ENCODE measurements at places on chromosomes 1 and 21.

DNA sequence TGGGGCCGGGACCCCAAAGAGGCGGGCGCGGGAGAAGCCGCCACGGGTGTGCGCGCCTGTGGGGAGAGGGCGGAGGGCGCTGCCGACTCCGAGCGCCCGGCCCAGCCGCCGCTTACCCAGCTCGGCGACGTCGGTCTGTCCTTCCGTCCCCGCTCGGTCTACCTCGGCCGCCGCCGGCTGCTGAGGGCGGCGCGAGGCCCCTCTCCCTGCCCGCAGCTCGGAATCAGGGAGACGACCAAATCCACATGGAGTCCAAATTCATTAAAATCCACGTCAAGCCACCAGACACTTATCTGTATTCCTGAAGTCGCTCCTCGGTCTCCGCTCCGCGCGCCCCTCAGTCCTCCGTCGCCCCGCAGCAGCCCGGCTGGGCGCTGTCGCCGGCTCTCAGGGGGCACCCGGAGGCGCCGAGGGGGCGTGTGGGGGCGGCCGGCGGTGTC is 637 bp downstream of the PLXNA2 start:
- no peak for DNase-seq

GRCh38 chr1:213720032-213720431 is 267.7 kb upstream of the PROX1 start:
- DNase-seq: no peak

GRCh38 chr1:46768445-46768844 is 30.4 kb upstream of the CYP4B1 start:
- DNase-seq: no peak

- DNase-seq: no peak
Observed at GRCh38 chr1:116131170-116131569, 20.0 kb downstream of the MAB21L3 start.

GRCh38 chr1:14850563-14850962 is 252.1 kb downstream of the KAZN start:
- DNase-seq: no peak

DNA sequence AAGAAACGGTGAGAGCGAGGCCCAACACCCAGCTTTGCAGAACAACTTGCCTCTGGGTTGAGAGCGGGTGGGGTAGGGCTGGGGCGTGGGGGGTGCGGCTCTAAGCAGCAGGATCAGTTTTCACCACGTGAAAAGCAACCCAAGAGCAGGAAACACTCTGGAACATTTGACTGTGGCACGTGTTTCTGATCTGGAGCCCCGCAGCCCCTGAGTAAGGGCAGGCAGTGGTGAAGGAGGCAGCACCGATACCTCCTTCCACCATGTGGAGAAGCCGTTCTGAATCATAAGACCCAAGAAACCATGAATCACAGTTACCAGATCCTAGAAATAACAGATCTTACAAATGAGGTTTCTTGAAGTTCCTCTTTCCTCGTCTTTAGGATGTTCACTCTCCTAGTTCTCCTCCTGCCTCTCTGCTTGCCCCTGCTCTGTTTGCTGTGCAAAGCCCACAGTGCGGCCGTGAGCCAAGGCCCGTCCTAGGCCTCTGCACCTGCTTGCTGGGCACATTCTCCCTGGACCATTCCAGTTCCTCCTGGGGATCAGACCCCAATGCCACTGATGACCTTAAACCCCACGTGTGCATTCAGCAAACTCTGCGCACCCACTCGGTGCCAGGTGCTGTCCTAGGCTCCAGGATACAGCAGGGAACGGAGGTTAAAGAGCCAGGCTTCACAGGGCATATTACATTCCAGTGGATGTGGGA is 31.9 kb downstream of the SLC1A7 start:
- DNase-seq: peak; percentile 14

GRCh38 chr1:205532026-205532898 is 27.8 kb downstream of the CDK18 start:
- DNase-seq: no peak

DNA sequence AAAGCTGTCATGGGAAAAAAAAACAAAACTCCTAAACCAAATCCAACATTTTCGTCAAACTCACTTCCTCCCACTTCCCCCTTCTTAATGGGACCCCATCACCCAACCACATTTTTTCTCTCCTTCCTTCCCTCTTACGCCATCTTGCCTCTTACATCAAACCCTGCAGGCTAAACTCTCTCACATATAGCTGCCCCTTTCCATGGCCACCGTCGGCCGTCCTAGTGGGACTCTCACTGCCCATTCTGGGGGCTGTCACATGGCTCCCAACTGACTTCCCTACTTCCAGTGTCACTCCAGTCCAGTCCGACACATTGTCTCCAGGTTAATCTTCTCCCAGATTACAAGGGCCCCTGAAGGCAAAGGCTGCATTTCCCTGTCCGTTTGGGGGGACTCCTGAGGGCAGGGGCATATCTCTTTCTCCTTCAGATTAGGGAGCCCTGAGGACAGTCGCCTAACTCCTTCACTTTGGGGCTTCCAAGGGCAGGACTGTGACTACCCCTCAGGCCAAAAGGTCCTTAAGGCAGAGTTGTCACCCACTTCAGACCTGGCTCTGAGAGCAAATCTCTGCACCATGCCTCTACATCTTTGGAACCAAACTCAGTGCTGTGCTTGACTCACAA is 658 bp downstream of the UBXN11 start:
- DNase-seq: no peak

GRCh38 chr1:189696297-189696696 is 781.4 kb downstream of the BRINP3 start:
- no peak for DNase-seq

GRCh38 chr1:98677288-98677687 is 15.8 kb downstream of the SNX7 start:
- no peak for DNase-seq

DNA sequence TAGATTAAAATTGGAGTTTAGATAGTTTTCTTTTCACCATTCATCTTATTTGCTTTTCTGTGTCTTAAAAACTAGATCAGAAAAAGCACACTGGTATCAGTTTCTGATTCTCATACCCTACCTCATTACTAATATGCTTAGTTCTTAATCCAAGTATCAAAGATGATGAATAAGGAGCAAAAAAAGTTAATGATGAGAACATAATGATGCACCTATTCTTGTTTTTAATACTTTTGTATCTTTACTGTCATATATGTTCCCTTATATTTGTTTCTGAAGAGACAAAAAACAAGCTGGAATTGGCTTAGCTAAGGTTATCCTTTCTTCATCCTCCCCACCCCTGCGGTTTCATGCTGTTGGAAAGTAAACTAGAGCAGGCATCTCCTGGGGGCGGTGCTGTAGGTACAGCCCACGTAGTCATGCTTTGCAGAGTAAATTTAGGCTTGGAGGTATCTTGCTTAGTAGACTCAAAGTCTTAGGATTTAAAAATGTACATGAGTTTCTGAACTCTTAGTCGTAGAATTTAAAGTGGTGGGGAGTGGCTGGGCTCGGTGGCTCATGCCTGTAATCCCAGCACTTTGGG is 16.4 kb downstream of the CNIH4 start:
- DNase-seq: no peak

DNA sequence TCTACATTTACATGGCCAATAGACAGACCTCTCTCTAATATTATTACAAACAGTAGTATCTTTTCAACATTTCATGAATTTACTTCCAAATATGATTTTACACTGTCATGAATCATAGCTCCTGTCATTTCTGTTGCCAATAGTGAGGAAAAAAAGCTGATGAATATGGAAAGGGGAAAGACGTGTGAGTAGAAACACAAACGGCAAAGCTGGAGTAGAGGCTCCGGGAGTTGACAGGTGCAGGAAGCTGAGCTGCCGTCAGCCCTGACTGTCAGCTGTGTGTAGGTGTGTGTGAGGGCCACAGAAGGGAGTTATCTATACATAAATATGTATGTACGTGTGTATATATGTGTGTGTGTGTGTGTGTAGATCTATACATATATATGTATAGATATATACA is 416.9 kb downstream of the ZP4 start:
- DNase-seq: no peak

- DNase-seq: no peak
Observed at GRCh38 chr1:21631944-21632887, 36.9 kb downstream of the RAP1GAP start.

DNA sequence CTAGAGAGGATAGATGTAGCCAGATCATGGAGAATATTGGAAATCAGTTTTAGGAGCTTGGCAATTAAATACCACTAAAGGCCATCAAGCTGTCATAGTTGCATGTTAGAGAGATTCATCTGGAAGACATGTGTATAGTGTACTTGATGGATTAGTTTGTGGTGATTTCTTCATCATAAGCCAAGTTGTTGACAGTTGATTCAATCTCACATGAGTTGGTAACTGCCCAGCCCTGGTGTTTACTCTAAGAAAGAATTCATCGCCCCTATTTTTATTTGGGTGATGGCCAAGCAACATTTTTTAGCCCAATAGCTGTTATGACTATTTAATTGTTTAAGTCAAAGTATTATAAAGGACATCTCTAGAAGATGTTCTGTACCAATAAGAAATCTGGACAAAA is 737.6 kb downstream of the PLA2G4A start:
- DNase-seq: no peak

DNA sequence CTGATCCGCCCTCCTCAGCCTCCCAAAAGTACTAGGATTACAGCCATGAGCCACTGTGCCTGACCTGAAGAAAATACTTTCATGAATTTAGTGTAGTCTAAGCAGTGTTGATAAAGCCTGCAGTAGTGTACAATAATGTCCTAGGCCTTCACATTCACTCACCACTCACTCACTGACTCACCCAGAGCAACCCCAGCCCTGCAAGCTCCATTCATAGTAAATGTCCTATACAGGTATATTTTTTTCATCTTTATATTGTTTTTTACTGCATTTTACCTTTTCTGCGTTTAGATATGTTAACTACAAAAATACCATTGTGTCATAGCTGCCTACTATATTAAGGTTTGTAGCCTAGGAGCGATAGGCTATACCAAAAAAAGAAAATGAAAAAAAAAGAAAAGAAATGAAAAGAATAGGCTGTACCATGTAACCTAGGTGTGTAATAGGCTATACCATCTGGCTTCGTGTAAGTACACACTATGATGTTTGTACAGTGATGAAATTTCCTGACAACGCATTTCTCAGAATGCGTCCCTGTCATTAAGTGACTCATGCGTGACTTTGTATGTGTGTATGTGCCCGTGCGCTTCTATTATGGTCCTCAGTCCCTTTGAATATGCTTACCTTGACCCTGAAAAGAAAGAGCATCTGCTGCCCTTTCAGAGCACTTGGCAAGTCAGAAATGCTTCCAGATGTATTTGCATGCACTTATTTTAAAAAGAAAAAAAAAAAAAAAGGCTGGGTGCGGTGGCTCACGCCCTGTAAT is 9.2 kb upstream of the SLAMF8 start:
- no peak for DNase-seq

DNA sequence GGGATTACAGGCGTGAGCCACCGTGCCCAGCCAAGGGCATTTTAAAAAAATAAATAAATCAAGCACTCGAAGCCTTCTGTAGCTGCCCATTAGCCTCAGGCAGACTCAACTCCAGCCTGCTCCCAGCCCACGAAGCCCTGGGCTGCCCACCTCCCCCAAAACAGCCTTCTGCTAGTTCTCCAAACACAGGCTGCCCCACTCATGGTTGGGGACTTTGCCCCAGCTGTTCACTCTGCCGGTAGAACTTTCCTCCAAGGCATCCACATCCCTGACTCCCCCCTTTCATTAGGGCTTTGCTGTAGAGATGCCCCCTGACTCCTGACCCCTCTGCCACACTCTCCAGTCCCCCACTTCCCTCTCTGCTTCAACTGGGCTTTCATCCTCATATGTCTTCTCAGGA is 29.7 kb upstream of the LAPTM5 start:
- no peak for DNase-seq

- no peak for DNase-seq
Observed at GRCh38 chr21:31813862-31814261, 59.0 kb upstream of the HUNK start.

GRCh38 chr1:220732621-220733020 is 15.5 kb upstream of the MTARC2 start:
- DNase-seq: no peak

- no peak for DNase-seq
Observed at GRCh38 chr21:45867671-45868081, 113.9 kb upstream of the COL6A1 start.

DNA sequence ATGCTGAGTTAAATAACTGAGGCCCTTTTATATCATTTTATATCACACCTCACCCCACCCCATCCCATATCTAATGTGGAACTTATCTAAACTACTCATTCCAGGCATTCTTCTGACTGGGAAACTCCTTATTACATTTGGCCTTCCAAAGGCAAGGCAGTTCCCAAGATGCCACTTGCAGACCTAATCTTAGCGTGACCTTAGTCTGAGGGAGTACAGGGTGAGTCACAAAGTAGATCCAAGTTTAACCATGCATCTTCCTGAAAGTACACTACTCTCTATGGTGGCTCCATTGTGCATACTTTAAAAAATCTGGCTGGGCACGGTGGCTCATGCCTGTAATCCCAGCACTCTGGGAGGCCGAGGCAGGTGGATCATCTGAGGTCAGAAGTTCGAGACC is 353.6 kb upstream of the C1orf87 start:
- no peak for DNase-seq

- DNase-seq: no peak
Observed at GRCh38 chr1:203508463-203509073, 14.6 kb downstream of the OPTC start.

DNA sequence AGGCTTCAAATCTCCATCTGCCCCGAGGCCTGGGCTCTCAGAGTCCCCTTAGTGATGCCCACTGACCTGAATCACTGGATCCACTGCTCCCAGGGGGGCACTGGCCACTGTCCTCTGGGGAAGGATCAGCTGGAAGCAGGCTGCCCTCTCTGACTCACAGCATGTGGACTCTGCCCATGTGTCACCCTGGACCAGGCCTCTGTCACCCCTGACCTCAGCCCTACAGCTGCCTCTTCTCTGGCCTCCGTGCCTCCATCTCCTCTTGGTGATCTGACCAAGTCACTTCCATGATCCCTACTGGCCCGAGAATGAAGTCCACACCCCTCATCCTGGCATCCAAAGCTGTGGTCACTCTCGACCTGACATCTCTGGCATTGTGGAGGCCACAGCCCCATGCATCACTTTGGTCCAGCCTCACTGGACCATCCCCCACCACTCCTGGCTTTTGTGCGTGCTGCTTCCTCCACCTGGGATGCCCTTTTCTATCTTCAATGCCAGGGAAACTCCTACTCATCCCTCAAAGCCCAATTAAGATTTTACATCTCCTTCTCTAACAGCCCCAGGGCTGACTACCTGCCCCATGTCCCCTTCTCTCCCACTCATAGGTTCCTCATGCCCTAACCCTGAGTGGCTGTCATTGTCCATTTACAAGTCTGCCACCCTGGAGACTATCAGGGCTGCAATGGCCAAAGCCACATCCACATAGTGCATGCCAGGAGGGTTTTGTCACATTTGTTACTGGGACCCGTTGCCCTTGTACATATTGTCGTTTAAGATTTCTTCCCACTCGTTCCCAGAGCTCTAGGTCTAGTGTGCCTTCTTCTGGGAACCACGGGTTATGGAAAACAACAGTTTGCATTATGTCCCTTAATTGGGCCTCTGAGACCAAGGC is 685.0 kb downstream of the MATN1 start:
- DNase-seq: no peak

Data from activated naive CD8-positive, alpha-beta T cell treated with anti-CD3 and anti-CD28 coated beads, Interleukin-2, amount 50 U/mL, for 24 hours (primary cell).